ENCODE measurements at places on chromosomes 16 and 17.
A peak's percentile ranks its signal among the peaks of the same experiment; 100 is the strongest.

- DNase-seq, result no peak
Observed at GRCh38 chr16:62029947-62030346, 6.3 kb downstream of the CDH8 start.

GRCh38 chr17:28551421-28552175 is 826 bp downstream of the UNC119 start:
- DNase-seq, result no peak

- no peak for DNase-seq
Observed at GRCh38 chr17:14481664-14482063, 180.8 kb downstream of the HS3ST3B1 start.

- no peak for DNase-seq
Observed at GRCh38 chr16:62280506-62280905, 244.3 kb upstream of the CDH8 start.

- no peak for DNase-seq
Observed at GRCh38 chr17:63040816-63041215, 74.8 kb downstream of the TANC2 start.

DNA sequence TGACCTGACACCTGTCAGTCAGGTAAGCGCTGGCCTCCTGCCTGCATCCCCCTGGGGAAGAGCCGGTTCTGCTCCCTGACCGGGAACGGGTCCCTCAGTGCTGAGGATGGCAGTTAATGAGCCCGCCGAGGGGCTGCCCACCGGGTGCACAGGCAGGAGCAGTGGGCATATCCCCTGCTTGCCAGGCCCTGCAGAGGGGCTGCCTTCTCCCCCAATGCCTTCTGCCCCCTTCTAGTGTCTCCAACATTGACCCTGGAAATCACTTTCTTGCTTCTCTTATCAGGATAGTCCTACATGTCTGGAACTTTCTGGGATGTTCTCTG is 388.5 kb downstream of the SEC14L1 start:
- no peak for DNase-seq

- no peak for DNase-seq
Observed at GRCh38 chr17:43598357-43599045, 52.4 kb upstream of the ETV4 start.

- DNase-seq, result no peak
Observed at GRCh38 chr17:68840073-68840472, 115.1 kb downstream of the ABCA8 start.

- DNase-seq, result no peak
Observed at GRCh38 chr17:14436266-14436665, 135.4 kb downstream of the HS3ST3B1 start.

DNA sequence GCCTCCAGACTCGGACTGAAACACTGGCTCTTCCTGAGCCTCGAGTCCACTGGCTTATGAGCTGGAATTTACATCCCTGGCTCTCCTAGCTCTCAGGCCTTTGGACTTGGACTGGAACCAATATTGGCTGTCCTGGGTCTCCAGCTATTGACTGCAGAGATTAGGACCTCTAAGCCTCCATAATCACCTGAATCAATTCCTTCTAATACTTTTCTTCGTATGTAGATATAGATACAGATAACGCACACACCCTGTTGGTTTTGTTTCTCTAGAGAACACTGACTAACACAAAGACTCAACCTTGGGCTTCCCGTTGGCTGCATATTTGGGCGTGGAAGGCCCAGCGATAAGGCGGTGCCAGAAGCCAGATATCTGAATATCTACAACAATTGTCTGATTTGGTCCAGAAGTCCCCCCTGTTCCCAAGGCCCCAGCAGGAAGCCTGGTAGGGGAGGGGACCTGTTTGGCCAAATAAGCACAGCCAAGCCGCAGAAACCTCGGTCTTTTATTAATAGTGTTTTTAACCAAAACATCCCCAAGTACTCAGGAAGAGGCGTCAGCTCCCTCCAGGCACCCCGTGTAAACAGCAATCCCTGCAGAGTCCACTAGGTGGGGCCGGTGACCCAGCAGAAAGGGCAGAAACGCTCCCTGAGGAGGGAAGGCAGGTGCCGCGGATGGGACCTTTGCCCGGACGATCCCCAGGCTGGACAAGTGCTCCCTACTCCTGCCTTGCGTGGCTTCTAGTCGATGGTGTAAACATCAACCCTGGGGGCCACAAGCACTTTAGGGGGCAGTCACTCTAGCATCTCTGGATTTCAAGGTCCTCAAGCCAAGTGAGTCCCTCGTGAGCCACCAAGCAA is 57.0 kb downstream of the ABR start:
- DNase-seq, result peak; percentile 85

- peak; percentile 39 for DNase-seq
Observed at GRCh38 chr17:1229349-1229899, 40.8 kb upstream of the BHLHA9 start.

DNA sequence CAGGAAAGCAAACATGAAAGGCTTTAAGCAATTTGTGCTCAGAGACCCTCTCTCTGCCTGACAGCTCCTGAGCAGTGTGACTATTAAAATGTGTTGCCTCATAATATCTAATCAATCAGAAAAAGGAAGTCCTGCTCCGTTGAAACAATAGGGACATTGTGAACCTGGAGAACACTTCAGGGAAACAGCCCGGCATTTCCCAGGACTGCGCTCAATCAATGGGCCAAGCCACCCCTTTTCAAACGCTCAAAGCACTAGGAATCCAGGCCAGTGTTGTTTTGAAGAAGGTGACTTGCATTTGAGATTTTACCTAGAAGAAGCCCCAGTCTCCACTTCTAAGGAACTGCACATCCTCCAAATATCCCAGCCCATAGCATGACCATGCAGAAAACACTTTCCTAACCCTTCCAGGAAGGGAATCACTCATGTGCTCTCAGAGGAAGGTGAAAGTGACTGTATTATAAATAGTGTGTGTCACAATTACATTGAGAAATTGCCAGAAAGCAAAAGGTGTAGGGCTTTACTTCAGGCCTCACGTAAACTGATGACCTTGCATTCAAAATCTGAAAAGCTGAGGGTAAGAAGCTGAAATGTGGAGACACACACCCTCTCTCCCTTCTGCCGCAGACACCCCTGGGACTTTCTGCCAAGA is 19.4 kb downstream of the CDRT4 start:
- DNase-seq, result no peak

DNA sequence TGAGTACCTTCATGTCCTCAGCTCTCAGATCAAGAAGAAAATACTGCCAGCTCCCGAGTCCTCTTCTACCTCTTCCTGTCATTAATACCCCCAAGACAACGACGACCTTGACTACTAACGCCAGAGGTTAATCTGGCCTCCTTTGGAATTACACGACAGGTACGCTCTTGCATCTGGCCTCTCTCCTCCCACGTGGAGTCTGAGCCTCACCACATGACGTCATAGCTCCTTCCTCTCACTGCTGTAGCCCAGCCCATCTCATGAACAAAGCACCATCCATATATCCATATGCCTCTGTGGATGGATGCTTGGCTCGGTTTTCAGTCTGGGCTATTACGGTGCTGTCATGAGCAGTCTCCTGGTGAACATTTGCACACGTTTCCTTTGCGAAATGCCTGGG is 110.2 kb upstream of the TNRC6C start:
- no peak for DNase-seq

- no peak for DNase-seq
Observed at GRCh38 chr16:70378869-70379493, 32.3 kb downstream of the DDX19A start.

DNA sequence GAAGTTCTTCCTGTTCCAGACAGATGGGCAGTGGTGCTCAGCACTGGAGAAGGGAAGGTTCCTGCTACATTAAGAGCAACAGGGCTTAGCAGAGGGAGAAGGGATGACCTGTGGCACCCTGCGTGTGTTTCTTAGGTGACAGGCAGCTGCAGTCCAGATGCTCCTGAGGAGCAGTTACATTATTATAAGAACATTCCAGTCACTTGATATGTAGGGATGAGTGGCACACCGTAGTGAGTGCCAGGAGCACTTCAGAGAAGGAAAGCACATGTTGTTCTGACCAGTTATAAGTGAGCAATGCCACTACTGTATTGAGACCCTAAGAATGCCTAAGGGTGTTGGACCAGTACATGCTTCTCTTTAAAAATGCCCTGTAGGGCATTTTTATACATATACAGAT is 39.9 kb upstream of the MRC2 start:
- DNase-seq, result no peak

GRCh38 chr16:14148569-14148968 is 77.5 kb downstream of the MRTFB start:
- no peak for DNase-seq

DNA sequence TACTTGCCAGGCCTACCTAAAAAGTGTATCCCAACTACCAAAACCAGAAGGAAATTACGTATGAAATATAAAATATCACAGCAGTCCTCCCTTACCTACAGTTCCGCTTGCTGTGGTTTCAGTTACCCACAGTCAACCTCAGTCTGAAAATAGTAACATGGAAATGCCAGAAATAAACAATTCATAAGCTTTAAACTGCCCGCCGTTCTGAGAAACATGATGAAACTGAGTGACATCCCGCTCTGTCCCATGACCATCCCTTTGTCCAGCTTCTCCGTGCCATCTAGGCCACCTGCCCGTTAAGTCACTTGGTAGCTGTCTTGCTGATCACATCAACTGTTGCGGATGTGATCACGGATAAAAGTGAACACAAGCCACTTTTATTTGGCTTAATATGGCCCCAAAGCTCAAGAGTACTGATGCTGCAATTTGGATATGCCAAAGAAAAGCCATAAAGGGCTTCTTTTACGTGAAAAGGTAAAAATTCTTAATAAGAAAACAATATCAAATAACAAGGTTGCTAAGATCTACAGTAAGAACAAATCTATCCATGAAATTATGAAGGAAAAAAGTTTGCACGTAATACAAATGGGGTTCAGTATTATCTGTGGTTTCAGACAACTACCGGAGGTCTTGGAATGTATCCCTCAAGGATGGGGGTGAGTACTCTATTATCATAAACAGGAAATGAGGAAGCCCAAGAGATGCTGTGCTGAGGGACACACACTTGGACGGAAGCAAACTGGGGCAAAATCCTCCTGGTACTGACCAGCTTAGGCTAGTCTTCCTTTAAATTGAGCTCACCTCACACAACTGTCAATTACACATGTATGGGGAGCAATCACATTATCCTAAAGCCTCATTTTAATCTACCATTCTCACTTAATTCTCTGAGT is 8.2 kb downstream of the USP22 start:
- DNase-seq, result peak; percentile 19

DNA sequence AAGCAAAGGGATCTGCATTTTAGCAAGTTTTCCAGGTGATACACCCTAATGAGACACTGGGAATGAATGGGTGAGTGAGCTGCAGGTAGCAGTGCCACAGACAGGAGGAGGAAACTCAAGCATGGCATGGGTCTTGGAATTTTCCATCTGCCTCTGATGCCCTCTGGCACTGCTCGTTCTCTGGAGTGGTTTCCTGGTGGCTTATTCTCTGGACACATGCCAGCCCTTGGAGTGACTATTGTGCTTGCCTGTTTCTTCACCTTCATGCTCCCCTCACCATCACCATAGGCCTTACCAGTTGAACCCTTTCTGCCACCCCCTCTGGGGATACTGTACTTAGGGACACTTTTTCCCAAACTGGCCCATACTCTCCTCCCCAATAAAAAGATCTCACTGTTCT is 1.6 kb downstream of the COASY start:
- DNase-seq, result no peak

DNA sequence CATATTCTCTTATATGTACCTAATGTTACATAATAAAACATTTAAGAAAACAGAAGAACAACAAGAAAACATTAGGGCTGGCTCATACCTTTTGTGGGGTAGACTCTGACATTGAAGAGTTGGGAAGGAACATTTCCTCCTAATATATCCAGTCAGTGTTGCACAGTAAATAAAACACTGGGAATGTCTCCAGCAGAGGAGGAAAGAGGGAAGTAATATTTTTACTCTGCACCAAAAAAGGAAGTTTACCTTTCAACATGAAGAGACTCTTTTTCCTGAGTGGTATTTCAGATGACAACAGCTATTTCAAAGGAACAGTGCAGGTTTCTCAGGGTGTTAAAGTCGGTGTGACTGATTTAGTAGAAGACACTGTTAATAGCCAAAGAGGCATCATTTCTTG is 31.9 kb downstream of the EPN2 start:
- DNase-seq, result no peak

- no peak for DNase-seq
Observed at GRCh38 chr17:52294301-52294700, 135.8 kb upstream of the CA10 start.

- DNase-seq, result no peak
Observed at GRCh38 chr17:8924595-8924994, 40.9 kb downstream of the PIK3R5 start.

DNA sequence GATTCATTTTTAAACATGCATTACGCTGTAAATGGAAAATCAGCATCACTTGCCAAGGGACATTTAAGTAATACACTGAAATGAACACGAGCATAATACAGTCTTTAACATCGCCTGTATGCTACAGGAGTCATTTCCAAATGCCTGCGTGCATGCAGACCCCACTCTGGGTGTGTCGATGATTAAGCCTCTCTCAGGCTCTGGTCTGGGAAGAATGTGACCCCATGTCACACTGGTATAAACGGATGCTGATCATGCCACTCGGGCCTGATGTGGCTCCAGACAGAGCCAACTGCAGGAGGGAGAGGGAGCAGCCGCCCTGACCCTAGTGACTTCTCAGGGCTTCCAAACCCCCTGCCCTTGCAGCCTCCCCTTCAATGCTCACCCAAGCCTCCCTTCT is 10.8 kb downstream of the EMP2 start:
- DNase-seq, result no peak

DNA sequence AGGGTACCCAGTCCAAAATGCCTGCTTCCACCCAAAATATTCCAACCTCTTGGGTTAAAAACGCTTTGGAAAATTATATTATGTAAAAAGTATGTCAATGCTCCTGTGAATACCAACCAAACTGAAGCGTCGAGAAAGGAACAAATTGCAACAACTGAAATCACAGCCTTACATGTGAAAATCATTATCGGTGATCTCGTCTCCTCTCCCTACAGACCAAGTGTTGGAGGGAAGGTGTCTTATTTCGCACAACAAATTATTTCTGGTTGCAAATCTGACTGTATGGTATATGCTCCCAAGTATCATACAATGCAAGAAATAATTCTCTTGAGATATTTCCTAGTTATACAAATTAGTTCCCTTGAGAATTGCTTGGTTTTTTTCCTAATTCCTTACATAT is 89.3 kb upstream of the CDYL2 start:
- DNase-seq, result no peak

- DNase-seq, result peak; percentile 60
Observed at GRCh38 chr16:89031715-89032659, 55.0 kb upstream of the CBFA2T3 start.

DNA sequence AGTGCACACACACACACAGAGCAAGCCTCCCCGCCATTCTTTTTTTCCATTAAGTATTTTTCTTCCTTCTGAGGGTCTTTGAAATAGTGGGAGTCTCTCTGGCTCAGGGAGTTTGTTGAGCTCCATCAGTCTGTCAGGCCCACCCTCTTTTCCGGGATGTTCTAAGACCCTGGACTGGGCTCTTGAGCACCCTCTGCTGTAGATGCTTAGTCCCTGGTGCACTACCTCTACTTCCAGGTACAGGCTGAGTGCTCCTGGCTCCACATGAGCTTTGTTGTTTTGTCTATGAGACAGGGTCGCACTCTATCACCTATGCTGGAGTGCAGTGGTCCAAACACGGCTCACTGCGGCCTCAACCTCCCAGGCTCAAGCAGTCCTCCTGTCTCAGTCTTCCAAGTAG is 20.7 kb downstream of the LIMD2 start:
- DNase-seq, result no peak
